ENCODE measurements at places on chromosomes 5 and 9.

- DNase-seq = no peak
Measured at GRCh38 chr5:72314571-72315172, 5.4 kb downstream of the MRPS27 start.

DNA sequence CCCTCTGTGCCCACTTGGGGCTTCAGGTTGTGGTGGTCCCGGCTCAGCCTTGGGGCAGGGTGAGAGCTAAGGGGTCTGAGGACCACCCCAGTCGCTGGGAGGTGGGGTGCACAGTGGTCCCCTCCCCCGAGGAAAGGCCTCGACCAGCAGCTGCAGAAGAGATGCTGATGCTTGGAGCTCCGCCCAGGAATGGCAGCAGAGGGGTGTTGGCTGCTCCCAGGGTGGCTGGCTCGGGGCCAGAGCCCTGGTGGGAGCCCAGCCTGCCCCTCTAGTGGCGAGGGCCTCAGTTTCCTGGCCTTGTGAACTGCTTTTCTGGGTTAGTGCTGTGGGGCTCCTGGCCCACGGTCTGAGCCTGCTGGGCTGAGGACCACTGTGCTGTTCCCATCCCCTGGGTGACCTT lies 1.2 kb downstream of the DIPK1B start:
- no peak for DNase-seq

- DNase-seq = no peak
Measured at GRCh38 chr5:150616024-150616470, 24.4 kb upstream of the SYNPO start.

- no peak for DNase-seq
Measured at GRCh38 chr5:178644826-178645545, 18.1 kb upstream of the CLK4 start.

- DNase-seq = no peak
Measured at GRCh38 chr5:145829708-145830361, 5.3 kb downstream of the PRELID2 start.

Measured in CD4-positive, alpha-beta T cell treated with Interleukin-15 for 1 hour (primary cell).